Myocyte (in vitro differentiated cells): ENCODE measurements at places on chromosomes 6 and 20.

- DNase-seq: no peak
Measured at GRCh38 chr6:121441477-121441876, 6.0 kb downstream of the GJA1 start.

DNA sequence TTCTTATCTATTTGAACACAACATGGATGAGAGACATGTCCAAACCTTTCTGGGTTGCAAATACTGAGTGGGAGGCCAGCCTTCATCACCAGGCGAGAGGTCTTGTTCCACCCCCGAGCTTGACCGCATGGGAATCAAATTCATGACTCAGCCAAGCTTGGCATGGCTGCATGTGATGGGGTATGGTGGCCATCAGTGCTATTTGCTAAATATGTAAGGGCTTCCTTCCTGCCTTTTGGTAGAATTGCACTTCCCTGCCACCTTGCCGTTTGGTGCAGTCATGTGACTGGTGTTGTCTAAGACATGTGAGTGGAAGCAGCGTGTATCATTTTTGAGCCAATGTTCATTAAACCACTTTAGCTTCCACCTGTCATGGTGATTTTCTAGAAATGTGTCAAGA lies 508.9 kb upstream of the SULF2 start:
- DNase-seq: peak; percentile 22

DNA sequence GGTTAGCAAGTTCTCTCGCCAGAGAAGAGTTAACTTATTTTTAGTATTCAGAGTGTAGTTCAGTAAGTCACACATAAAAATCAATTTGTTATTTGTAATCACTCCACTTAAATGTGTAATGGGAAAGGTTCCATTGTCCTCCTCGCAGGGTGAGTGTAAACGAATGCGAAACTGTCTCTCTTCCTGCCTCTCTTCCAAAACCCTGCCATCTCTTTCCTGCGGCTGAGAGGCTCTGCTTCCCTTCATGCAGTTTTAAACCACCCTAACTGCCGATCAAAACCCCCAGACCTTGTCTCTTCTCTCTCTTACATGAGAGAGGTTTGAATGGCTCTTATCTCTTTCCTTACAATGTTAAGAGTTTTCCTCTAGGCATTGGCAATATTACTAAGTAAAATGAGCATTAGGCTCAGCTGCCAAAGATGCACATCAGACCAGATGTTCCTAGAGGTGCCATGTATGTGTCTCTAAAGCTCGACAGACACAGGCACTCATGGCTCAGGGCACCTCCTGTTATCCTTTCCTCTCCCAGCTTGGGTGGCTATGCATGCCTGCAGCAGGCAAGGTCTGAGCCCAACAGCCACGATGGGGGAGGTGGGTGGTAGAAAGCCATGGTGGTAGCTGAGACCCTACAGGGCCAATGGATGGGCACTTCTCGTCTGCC lies 91.2 kb downstream of the JARID2 start:
- no peak for DNase-seq

DNA sequence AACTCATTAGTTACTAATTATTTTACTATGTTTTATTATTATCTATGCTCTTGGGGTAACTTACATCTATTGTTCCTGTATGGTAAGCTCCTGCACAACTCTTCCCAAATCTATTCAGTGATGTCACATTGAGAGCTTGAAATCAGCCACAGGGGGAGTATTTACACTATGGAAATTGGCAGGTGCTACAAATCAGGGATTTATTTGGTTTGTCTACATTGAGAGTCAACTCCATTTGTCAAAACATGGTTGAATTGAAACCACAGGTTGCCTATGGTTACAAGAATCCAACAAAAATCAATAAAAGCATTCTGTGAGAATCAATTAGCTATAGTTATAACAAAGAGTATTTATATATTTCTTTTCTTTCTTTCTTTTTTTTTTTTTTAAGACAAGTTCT lies 3.9 kb upstream of the FITM2 start:
- no peak for DNase-seq
